ENCODE measurements at places on chromosomes 12 and 14.

GRCh38 chr12:126534495-126534894 is 1469.3 kb downstream of the AACS start:
- peak; percentile 16 for DNase-seq

DNA sequence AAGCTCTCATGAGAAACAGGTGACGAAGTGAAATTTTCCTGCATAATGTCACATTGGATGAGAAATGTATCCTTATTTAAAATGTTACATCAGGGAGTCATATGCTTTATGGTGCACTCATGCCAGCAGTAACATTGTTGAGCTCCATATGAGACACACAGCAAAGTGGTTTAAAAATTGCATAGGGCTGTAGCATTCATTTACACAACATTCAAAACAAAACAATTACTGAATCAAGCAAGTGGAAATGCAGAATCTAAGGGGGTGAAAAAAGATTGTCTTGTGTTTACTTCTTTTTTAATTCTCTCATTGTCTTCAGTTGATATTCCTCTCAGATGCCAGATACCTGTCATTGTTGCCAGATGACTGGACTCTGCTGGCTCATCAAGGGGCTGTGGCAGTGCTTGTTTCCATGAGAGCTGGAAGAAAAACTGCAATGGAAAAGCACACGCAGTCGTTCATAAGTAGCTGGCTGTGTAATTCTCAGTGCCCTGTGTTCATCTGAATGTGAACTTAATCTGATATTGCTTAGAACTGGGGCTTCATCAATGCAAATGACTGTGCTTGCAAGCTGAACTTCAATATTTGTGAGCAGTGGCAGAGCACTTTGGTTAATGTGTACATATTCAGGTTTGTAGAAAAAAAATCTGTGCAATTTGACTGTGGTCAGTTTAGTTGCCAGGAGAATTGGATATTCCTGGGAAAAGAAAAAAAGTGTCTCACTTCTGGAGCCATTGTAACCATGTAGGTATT is 305.6 kb downstream of the RAD51B start:
- no peak for DNase-seq

DNA sequence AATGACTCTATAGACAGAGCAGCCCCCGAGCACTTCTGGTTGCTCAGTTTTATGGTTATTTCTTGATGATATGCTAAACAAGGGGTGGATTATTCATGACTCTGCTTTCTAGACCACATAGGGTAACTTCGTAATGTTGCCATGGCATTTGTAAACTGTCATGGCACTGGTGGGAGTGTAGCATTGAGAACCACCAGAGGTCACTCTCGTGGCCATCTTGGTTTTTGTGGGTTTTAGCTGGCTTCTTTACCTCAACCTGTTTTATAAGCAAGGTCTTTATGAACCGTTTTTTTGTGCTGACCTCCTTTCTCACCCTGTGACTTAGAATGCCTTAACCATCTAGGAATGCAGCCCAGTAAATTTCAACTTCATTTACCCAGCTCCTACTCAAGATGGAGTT is 1036.2 kb upstream of the FLRT2 start:
- DNase-seq: peak; percentile 38

DNA sequence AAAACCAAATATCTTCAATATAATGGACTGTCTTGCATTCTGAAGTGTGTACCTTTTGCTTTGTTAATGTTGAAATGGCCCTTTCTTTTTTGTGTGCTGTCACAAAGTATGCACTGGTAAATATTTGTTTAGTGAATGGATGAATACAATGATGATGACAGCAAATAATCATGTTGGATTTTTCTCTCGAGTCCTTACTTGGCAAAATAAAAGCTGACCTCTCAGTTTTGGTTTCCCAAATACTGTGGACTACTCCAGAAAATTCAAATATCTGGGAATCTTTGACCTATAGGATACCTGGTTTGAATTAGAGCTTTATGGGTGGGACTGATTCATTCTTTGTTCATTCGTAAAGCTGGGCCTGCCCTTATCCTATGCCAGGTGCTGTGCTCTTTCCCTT is 5.5 kb downstream of the UBE3B start:
- DNase-seq: no peak

DNA sequence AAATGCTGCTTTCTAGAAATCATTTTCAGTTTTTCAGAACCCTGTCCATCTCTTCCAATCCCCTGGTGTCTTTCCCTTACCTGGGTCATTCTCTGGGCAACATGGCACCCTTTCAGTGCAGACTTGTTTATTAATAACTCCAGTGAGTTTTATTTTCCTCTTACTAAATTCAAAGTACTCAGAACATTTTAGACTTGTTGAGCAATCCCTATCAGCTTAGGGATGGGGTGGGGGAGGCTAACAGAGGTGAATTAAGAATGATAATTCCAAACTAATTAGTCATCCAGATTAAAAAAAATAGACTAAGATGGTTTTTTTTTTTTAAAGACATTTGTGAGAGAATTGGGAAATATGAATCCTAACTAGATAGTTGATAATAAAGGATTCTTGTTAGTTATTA is 10.7 kb downstream of the GPRC5A start:
- no peak for DNase-seq
